ENCODE measurements at places on chromosomes 1 and 21. TPM values are rescaled to one million over a fixed set of nuclear protein-coding genes. Genes with fewer than 3 reads are reported as not detected.

Gene EFNA4
- polyA plus RNA-seq = 8.5 TPM

Gene PLA2G2D
- polyA plus RNA-seq = 10.1 TPM

Gene JMJD4
- polyA plus RNA-seq = 29.3 TPM

Gene FOXD2
- polyA plus RNA-seq = 0.04 TPM

Gene STUM
- polyA plus RNA-seq = not detected

Gene ARID4B
- polyA plus RNA-seq = 66.2 TPM

Gene ADAMTS4
- polyA plus RNA-seq = not detected

Gene SPRR2E
- not detected for polyA plus RNA-seq

Gene AADACL3
- not detected for polyA plus RNA-seq

Gene GUK1
- 250 TPM for polyA plus RNA-seq

Gene BTBD19
- not detected for polyA plus RNA-seq

Gene USH2A
- not detected for polyA plus RNA-seq

Gene HUNK
- polyA plus RNA-seq = not detected

Gene TNNI3K
- not detected for polyA plus RNA-seq

Gene NMNAT2
- polyA plus RNA-seq = not detected

Measured in IgD-negative memory B cell (primary cell).